ENCODE measurements at places on chromosomes 2 and 18.

DNA sequence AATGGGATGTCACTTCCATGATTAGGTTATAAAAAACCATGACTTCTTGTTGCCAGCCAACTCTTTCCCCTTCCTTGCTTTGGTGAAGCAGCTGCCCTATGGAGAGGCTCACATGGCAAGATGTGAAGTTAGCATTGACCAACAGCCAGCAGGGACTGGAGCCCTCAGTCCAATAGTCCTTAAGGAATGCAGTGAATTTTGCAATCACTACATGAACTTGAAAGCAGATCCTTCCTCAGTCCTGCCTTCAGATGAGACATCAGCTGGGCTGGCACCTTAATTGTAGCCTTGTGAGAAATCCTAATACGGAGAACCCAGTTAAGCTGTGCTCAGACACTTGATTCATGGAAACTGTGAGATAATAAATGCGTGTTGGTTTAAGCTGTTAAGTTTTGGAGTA, 61.8 kb downstream of the ATP8B1 start:
- DNase-seq: no peak

- DNase-seq: no peak
Observed at GRCh38 chr2:31996571-31997150, 14.1 kb downstream of the MEMO1 start.

DNA sequence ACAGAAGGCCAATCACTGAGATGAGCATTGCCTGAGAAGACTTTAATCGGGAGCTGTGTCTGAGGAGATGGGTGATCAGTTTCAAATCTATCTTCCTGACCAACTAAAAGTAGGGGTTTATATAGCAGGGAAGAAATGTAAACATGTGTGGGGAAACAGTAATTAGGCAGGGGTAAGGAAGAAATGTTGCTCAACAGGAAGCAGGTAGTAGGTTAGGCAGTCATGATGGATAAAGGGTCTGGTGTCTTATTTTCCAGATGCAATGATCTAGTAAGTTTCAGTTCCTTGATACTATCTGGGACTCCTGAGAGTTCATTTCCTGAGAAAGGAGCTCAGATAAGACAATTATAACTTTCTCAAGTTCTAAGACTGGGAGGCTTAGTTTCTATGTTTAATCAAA, 33.8 kb upstream of the DNAJC10 start:
- no peak for DNase-seq

- DNase-seq: no peak
Observed at GRCh38 chr2:25375371-25375988, 33.8 kb upstream of the DNMT3A start.

DNA sequence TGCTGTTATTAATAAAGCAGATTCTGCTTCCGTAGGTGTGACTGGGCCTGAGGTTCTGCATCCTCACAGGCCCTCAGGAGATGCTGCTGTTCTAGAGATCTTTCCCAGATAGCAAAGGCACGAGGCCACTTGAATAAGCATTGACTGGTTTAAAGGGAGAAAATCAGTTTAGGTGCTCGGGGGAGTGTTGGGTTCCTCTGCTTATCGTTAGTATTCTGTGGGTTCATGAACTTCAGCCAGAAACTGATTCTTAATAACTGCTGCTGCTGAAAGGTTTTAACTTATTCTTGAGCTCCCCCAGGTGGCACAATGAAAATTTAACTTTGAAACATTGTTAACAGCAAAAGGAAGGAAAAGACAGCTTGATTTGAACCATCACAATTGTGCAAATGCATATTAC, 56.9 kb downstream of the ITGA6 start:
- no peak for DNase-seq

Data from Calu3 (cell line).